ENCODE measurements at places on chromosomes 2 and 18. TPM values are rescaled to one million over a fixed set of nuclear protein-coding genes. Genes with fewer than 3 reads are reported as not detected.

DNA sequence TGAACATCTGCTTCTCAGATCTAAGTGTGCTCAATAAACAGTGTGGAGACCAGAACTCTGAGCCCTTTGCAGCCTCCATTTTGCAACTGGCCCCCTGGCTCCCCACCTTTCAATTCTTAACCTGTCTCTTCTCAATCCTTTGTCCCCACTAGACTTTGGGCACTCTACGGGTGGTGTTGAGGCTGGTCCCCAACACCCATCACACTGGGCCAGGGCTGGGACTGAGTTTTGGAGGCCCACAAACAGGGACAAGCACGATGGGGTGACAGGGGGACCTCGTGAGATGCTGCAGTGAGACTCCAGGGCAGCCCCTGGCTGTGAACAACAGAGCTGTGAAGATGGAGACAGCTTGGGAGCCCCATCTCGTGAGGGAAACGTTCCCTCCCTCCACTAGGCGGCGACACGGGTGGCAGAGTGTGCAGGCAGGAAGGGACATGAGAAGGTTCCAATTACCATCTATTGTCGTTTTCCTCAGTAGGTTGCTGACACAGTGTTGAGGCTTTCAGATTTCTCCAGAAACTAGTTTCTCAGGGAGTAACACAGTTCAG lies 1.2 kb downstream of the ANKMY1 start:
- DNase-seq: peak; percentile 37

- DNase-seq: no peak
Observed at GRCh38 chr2:75488157-75488556, 72.6 kb downstream of the EVA1A start.

DNA sequence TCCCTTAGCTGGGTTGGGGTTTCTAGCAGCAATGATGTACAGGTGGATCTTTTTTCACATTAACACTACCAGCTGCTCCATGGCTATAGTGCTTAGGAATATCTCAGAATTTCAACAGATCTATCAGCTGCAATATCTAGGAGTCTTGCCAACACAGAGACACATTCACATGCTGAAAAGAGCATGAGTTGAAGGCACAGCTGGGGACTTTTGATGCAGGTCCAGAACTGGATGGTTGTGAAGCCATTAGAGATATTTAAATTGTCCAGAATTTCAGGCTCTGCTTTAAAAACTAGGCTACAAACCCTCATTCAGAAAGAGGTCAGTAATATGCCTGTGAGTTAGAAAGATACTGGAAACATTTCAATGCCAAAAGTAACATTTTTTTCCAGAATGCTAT lies 122.2 kb upstream of the CCDC195 start:
- peak; percentile 70 for DNase-seq

DNA sequence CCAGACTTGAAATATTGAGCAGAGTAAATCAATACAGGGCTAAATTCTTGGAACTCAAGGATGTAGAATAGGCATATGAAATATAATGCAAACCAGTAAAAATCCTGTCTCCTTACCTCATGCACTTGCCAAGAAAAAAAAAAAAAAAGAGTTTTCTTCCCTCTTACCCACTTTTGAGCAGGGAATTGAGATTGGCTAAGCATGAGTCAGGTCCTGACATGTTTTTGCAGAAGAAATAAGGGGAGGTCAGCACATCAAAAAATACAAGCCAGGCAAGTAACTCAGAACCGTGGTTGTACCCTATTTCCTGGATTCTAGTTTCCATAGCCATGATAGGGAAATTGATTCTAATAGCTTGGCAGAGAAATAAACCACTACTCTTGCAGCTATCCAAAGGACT lies 1526.7 kb downstream of the LRP1B start:
- DNase-seq: no peak

DNA sequence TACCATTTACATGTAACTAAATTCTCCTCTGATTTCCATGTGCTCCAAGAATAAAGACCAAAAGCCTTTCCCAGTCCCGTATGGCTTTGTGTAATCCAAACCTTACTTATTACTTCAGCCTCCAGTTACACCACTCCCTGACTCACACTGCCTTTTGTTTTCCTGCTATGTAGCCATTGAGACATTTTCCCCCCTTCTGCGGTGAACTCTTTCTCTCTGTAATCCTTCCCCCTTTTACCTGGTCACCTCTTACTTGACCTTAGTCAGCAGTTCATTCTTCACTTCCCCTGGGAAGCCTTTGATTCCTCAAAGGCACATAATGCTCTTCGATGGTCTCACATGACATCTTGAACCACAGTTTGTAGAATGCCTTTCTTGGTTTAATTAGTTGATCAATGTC lies 256.0 kb upstream of the FANCL start:
- no peak for DNase-seq

- DNase-seq: no peak
Observed at GRCh38 chr2:12552092-12552491, 164.6 kb upstream of the TRIB2 start.

DNA sequence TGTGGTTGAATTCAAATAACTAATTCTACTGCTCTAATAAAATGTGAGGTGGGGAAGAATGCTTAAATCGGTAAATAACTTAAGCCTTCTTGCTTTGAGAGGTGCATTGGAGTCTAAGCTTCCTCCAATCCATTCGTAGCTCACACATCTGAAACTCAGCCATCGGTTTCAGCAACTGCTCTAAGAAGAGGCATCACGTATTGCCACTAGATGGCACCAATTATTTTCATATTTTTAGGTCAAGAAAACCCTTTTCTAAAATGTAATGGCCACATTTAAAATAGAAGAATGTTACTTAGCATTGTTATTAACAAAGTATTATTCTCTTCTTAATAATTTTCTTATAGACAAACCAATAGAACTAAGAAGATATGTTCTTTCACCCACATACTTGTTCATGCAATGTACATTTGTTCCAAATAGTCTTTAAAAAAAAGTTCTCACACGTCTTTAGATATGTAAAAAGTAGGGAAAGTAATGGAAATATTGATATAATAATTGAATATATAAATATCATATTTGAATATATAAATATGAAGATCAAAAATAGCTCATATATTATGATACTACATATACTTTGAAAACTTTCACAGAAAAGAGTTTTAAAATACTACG lies 229.8 kb downstream of the CCDC178 start:
- peak; percentile 22 for DNase-seq

- no peak for DNase-seq
Observed at GRCh38 chr18:35705988-35706387, 124.4 kb downstream of the GALNT1 start.

DNA sequence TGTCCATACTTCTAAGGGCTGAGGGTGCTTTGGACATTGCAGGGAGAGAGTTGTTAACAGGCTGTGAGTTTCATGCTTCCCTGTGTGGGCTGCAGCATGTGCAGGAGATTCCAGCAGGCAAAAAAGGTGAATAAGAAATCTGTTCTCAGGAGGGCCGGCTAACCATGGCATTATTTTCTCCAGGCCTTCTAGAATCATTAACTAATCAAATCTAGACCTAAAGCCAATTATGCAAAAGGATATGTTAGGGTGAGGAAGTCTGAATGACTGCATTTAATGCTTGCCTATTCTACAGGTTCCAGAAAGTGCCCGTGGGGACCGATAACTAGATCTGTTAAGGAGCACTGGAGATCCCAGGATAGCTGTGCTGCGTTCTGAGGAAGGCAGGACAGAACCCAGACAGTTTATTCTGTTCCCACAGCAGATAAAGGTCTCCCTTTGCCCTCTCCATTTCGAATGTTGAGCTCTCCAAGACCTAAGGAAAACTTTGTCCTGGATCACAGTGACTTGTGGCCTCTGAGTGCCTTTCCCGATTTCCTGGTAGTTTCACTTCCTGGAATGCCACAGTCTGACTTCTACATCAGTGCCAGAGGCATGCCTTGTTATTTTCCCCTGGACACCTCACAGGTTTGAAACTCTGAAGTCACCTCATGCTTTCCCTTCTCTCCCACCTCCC lies 50.0 kb upstream of the ZFP36L2 start:
- no peak for DNase-seq

GRCh38 chr2:66101206-66101605 lies 333.7 kb upstream of the MEIS1 start:
- no peak for DNase-seq

DNA sequence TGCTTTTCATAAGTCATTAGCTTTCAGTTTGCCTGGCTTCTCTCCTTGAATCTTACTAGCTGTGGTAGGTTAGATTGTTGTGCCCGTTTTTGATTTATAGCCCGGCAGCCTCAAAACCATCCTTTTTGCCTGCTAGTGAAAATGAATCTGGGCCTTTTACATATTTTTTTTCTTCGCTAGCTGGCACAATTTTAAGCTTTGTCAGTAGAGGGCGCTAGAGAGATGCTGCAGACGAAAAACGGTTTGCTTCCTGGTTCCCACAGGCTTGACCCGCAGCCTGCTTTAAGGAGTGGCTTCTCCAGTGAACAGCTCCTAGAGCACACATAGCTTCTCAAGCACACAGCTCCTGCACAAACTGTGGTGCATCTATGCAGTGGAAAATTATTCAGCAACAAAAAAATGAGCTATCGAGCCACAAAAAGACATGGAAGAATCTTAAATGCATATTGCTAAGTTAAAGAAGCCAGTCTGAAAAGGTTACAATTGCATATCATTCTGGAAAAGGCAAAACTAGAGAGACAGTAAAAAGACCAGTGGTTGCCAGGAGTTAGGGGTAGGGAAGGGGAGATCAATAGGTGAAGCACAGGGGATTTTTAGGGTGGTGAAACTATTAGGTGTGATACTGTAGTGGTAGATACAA lies 47.9 kb downstream of the E2F6 start:
- DNase-seq: no peak

DNA sequence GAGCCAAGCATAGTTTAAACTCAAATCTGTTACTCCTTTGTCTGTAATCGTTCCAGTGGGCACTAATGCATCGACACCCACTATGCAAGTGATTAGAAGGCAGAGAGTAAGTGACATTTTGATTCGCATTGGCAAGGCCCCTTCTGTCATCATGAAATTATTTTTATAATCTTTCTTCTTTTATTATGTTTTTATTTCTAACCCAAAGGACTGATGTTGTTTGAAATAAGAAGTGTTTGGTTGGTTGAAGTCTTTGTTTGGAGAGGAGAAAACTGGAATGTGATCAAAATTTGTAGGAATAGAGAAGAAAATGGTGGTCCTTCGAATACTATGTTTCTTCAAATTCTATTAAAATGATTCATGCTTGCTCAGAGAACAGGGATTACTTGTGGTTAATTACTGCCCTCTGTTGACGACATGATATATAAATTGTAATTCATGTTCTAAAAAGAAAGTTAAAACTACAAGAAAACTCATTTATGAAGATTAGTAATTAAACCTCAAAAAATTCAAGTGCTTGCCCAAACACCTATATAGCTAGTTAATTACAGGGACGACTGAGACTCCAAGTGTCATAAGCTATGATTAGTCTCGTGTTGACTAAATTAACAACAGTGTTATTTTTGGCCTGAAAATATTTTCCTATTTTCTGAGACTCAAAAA lies 26.4 kb upstream of the TFPI start:
- DNase-seq: peak; percentile 85

Gene GPR39
- 9.0 TPM for total RNA-seq

Gene PRSS56
- total RNA-seq: not detected

Gene IL36G
- total RNA-seq: not detected

Gene LHCGR
- total RNA-seq: under 0.01 TPM

Gene CFAP210
- not detected for total RNA-seq

Gene CUL3
- 78.3 TPM for total RNA-seq

Gene RGPD3
- total RNA-seq: 0.18 TPM

Gene G6PC2
- not detected for total RNA-seq

Gene SLC14A1
- total RNA-seq: 21.7 TPM

Gene TMEM163
- not detected for total RNA-seq

Gene CLEC4F
- total RNA-seq: not detected

Gene ARL5A
- 45.5 TPM for total RNA-seq
